Stimulated activated CD4-positive, alpha-beta T cell treated with anti-CD3 and anti-CD28 coated beads, Interleukin-15, amount 100 ng/mL, for 24 hours (primary cell): ENCODE measurements at places on chromosomes 2 and 18.
A peak's percentile ranks its signal among the peaks of the same experiment; 100 is the strongest.

GRCh38 chr2:164620873-164621763 is at the start of gene GRB14:
TSS of gene GRB14 (minus strand) at chr2:164621482. CDS start at chr2:164621309, 173 bp downstream.
- peak; percentile 5 for DNase-seq

DNA sequence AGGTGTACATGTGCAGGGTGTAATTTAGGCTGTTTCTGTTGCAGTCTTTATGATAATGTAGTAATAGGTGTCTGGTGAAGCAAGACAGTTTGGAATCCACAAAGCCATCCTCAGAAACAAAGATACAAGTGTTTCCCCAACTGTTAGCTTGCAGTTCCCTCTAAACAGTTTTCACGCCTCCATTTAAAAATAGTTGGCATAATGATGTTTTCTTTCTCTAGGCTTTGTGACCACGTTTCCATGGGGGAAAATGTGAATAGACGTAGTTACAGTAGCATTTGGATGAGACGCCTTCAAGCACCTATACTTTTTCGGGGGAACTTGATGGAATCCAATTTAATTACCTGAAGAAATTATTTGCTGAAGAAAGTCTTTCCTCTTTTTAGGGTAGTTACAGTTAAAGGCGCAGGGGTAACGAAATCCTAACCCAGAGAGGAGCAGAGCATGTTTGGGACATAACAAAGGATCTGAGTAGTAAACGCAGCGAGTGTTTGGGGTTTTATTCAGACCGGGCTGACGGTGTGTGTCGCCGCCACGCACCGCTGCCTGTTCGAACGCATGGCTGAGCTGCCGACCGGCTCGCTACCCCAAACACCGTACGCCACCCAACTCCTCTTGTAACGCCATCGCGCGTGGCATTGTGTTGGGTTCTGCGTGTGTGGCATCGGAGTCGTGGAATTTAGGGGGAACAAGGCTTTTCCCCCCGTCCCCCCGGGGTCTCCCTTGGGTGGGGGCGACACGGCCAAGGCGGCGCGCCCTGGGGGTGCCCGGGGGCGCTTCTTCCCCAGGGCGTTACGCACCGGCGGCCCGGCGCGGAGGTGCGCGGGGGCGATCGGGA is 681 bp upstream of the NRP2 start:
- peak; percentile 28 for DNase-seq

- no peak for DNase-seq
Observed at GRCh38 chr18:46283268-46283667, 179.1 kb downstream of the HAUS1 start.

DNA sequence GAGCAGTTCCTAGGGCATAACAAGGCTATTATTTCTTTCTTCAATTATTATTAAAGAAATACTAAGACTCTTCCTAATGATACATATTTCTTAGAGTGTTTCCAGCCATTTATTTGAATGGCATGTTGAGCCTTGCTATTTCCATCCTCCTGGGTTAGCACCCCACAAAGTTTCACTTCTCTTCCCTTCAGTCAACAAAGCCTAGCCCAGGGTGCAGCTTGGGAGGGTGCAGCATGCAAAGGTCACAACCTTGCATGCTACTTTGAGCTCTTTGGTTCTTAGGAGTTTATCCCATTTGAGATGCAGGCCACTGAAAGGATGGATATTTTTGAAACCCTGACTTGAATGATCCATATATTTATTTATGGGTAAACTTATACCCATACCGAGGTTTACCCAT is 454.4 kb upstream of the MEIS1 start:
- no peak for DNase-seq

DNA sequence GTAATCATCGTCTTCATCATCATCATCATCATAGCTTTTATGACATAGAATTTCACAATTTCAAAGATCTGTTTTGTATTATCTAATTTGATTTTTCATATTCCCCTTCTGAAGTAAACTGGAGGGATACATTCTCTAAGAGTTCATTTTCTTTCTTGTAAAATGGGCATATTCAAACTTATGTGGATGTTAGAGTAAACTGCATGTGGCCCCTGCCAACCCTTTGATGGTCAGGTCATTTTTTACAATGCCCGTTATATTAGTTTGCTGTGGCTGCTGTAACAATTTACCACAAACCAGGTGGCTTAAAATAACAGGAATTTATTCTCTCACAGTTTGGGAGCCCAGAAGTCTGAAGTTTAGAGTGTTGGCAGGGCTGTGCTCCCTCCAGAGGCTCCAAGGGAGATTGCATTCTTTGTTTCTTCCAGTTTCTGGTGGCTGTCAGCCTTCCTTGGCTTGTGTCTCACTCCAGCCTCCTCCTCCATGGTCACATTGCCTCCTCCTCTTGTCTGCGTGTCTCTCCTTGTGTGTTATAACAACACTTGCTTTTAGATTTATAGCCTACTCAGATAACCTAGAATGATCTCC is 127.5 kb upstream of the MMADHC start:
- no peak for DNase-seq

DNA sequence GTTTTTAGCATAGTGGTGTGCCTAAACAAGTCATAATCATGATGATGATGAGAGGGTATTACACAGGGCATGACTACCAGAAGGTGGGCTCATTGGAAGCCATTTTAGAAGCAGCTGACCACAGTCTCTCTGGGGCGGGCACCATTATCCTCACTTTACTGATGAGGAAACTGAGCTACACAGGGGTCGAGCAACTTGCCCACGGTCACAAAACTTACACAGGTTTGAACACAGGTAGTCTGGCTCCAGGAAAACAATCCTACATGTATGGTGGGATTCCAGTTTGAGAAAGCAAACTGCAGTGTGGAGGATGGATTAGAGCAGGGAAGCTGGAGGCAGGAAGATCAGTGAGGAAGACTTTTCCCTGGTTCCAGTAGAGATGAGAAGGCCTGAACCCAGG is 6.2 kb downstream of the RHOB start:
- no peak for DNase-seq

GRCh38 chr2:105294844-105295481 is 34.6 kb downstream of the TGFBRAP1 start:
- peak; percentile 25 for DNase-seq

GRCh38 chr2:120651818-120652217 is 83.8 kb upstream of the GLI2 start:
- DNase-seq: no peak

GRCh38 chr2:230933521-230934180 is 8.6 kb upstream of the GPR55 start:
- DNase-seq: no peak

DNA sequence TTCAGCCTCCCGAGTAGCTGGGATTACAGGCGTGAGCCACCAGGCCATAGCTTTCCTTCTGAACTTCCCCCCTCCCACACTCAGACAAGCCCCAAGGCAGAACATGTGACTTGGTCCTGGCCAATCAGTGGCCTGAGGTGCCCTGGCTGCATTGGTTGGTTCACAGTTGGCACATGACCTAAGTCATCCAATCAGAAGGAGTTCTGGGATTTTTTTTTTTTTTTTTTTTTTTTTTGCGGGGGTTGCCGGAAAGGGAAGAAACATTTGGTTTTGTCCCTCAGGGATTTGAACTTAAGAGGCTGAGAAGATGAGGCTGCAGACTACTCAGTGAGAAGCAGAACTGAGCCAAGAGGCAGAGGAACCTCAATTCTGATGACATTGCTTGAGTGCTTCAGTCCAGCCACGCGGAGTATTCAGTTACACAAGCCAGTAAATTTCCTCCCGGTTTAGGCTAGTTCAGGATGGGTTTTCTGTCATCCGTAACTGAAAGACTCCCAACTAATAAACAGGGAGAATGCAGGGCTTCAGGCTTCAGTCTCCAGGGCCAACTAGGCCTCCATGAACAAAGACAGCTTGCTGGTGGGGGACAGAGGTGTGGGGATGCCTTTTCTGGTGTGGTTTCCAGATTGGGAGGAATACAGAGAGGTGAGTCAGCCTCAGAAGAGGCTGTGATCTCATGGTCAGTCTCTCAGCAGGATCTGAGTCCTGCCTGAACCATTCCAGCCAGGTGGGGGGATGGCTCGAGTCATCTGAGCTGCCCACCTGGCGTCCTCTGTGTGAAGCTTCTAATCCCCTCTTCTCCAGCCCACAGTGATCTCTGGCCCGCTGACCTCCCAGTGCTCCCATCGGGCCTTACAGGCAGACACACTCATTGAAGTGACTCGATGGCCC is 9.2 kb downstream of the PTMA start:
- DNase-seq: peak; percentile 62

- no peak for DNase-seq
Observed at GRCh38 chr2:240209493-240209892, 69.0 kb upstream of the OTOS start.

GRCh38 chr2:102473020-102473419 is at the start of gene SLC9A4:
TSS of gene SLC9A4 (plus strand) at chr2:102473226. CDS start at chr2:102473760, 534 bp downstream.
- DNase-seq: peak; percentile 72

DNA sequence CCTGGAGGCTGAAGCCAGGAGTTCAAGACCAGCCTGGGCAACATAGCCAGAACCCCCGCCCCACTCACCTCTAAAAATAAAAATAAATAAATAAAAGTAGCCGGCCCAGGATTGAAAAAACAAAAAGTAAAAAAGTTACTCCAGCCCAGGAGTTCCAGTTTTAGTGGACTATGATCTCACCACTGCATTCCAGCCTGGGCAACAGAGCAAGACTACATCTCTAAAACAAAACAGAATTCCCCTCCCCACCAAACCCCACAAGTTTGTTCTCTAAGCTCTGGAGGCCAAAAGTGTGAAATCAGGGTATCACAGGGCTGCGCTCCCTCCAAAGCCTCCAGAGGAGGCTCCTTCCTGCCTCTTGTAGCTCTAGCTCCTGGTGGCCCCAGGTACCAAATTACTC is 1.7 kb downstream of the D2HGDH start:
- no peak for DNase-seq

- peak; percentile 89 for DNase-seq
Observed at GRCh38 chr2:201642579-201643215, 606 bp downstream of the TMEM237 start.

- DNase-seq: no peak
Observed at GRCh38 chr2:101858910-101859309, 132.8 kb upstream of the IL1R2 start.

DNA sequence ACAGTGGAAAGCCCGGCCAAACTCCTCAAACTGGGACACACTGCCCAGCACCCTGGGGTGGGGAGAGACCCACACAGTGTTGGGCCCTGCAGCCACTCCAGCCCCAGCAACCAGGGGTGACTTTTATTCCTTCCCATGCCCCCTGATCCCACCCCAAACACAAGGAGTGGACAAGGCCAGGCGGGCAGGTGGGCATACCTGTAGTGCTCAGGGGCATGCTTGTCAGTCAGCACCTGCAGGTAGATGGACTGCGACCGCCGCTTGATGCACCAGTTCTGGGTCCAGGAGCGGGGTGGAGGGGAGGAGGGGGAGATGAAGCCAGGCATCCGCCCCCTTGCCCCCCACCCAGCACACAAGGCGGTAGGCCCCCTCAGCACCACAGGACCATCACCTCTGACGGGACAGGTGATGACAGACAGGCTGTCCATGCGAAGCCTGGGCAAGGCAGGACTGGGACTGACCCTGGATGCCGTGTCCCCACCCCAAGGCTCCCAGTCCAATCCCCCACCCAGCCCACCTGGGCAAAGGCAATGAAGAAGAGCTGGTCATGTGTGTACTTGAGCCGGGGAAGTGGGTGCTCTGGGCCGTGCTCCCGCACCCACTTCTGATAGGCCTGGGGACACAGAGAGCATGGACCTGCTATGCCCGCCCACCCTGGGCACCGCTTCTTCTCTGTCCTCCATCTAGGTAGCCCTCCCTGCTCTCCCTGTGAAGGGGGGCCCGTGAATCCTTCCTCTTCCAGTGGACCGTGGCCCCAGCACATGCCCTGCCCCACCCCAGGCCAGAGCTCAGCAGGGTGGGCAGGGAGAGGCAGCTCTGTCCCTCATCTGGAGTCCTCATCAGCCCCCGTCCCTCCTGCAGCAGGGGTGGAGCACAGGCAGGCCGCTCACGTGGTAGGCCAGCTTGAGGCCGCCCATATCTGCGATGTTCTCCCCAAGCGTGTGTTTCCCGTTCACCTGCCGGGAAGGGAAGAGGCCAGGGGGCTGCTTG is 7.1 kb downstream of the ECEL1 start:
- DNase-seq: no peak

DNA sequence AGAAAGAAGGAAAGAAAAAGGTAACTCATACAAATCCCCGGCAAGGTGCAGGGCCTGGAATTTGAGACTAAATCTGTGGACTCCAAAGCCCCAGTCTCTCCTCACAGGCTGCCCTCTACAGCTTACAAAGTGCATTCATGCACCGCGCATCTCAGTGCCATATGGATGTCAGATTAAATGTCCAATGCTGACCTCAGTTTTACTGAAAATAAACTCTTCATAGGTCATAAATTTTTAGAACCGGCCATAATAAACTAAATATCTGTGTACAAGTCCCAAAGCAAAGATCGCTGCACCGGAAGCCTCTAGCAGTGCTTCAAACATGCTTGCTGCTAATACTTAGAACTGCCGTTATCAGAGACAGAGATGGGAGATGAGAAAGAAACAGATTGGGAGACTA is 17.7 kb downstream of the ST6GAL2 start:
- no peak for DNase-seq

GRCh38 chr2:109285244-109285651 is 156.2 kb downstream of the SH3RF3 start:
- no peak for DNase-seq

- no peak for DNase-seq
Observed at GRCh38 chr2:232473467-232473890, 14.2 kb downstream of the ECEL1 start.

- no peak for DNase-seq
Observed at GRCh38 chr2:6506361-6506794, 359.3 kb downstream of the CMPK2 start.

GRCh38 chr2:83081826-83082690 is 1377.0 kb downstream of the SUCLG1 start:
- DNase-seq: no peak

DNA sequence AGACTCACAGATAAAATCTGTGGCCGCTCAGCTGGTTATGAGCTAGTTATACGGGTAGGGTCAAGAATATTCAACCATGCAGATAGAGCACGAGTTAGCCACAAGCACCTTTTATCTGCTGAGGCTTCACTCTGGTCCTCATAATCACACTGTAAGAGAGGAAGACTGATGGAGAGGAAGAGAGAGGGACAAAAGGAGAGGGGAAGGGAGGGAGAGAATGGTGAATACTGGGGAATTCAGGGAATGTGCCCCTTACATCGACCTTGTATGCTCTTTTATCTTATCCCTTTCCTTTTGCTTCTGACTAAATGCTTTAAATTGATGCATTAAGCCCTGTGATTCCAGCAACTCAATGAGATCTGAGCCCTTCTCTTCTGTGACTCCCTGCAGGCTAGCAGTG is 333.1 kb downstream of the DSEL start:
- DNase-seq: no peak

DNA sequence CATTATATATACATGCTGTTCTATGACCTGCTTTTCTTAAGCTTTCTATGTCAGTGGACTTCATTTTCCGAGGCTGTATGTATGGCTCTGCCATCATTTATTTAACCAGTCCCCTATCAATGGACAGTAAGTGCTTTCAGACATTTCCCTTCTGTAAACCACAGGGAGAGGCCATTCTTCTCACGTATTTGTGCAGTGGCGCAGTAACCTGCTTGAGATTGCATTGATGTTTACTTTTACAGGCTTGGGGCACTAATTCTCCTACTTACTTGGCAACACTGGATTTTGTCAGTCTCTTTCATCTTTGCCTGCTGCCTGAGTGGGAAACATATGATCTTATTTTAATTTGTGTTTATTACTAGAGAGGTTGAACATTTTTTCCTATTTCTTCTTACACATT is 52.1 kb downstream of the BOLA3 start:
- DNase-seq: no peak
